NCI-H2171 (cell line): ENCODE measurements at places on chromosomes 7 and 10.

DNA sequence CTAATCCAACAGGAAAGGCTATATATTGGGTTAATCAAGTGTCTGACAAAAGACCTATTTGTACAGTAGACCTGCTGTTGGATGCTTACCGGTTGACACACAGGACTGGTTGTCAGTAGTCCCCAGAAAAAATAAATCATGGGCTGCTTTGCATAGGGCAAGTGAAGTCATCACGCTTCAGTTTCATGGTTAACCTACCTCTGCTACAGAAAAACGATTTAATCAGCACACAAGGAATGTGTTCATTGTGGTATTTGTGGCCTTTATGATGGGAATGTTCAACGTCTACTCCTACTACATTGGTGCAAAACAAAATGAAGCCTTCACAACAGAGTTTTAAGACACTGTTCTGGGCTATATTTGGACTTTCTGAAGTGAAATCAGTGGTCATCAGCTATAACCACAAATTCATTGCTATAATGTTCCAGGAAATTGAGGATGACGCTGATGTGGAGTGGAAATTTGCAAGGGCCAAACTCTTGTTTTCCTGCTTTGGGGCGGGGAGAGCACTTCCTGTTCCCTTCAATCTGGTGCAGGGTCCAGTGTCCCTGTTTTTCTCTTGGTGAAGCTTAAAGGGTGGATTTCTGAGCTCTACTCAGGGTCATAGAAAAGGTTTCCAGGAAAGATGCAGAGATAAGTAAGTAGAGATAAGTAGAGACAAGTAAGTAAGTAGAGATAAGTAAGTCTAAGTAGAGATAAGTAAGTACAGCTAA lies 39.3 kb upstream of the GGCT start:
- no peak for DNase-seq

GRCh38 chr10:77358656-77359055 lies 279.0 kb downstream of the KCNMA1 start:
- DNase-seq: no peak

- no peak for DNase-seq
Observed at GRCh38 chr7:107628461-107629064, 32.1 kb upstream of the SLC26A4 start.

- DNase-seq: no peak
Observed at GRCh38 chr7:37494926-37495325, 46.3 kb upstream of the ELMO1 start.

- no peak for DNase-seq
Observed at GRCh38 chr10:4074545-4075407, 289.8 kb upstream of the KLF6 start.

GRCh38 chr10:48478469-48478868 lies 126.4 kb downstream of the ARHGAP22 start:
- no peak for DNase-seq

DNA sequence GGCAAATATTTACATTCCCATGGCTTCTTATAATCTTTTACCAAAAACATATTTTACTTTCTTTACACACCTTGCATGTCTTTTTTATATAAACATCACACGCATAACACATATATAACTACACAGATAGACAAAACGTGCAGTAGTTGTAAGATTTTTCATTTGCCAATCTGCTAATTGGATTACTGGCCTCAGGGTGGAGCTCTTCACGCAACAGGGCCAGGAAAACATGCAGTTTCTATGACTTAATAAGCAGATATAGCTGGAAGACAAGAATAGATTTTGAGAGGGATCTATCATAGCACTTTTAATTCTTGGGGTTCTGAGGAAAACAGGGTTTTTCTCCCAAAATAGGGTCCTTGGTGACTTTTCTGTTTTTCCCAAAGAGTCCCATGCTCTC lies 12.7 kb downstream of the ACADSB start:
- DNase-seq: no peak

GRCh38 chr10:26112532-26112931 lies 104.0 kb upstream of the GAD2 start:
- no peak for DNase-seq

GRCh38 chr10:79311581-79312407 lies 35.5 kb upstream of the PPIF start:
- DNase-seq: no peak

GRCh38 chr7:81926-82756 lies 110.2 kb upstream of the FAM20C start:
- no peak for DNase-seq

DNA sequence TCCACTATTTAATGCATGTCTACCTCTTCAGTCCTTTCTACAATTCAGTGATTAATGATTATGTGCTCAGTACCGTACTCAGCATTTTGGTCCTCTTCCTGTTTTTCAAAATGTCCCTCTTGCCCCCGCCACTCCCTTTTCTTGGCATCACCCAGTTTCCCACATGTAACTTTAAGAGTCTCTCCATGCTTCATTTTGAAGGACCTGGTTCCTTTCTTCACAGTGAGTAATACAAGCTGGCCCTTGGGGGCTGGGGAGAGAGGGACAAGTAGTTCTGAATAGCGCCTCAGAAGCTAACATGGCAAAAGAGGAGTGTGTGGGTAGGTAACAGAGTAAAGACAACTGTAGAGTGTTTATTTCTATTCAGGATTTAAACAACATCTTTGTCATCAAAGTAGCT lies 34.6 kb upstream of the SLIT1 start:
- DNase-seq: no peak
